Stimulated activated CD8-positive, alpha-beta memory T cell treated with anti-CD3 and anti-CD28 coated beads, Interleukin-2, amount 100 ng/mL, for 1 hour (primary cell): ENCODE measurements at places on chromosomes 13 and 19.

GRCh38 chr13:71871176-71871754 lies 4.3 kb upstream of the DACH1 start:
- no peak for DNase-seq

DNA sequence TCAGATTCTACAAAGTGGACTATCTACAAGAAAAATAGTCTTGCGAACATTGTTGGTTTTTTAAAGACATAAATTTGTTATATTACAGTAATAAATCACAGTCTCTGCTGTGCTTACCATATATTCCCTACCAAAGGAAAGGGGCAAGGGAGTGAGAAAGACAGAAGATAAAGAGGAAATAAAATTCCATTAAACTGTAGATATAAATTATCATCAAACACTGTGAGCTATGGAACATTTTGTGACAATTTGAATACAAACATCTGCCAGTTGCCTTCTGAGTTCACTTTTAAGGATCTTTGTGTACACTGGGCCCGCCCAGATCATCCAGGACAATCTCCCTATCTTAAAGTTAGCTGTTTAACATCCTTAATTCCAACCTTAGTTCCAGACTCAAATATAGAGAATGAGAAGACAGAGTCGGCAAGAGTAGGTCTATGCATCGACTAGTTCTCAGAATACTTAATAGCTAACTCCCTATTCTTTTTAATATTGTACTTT lies 122.8 kb downstream of the NUFIP1 start:
- no peak for DNase-seq

GRCh38 chr13:19596960-19597361 lies 35.6 kb upstream of the TPTE2 start:
- no peak for DNase-seq

DNA sequence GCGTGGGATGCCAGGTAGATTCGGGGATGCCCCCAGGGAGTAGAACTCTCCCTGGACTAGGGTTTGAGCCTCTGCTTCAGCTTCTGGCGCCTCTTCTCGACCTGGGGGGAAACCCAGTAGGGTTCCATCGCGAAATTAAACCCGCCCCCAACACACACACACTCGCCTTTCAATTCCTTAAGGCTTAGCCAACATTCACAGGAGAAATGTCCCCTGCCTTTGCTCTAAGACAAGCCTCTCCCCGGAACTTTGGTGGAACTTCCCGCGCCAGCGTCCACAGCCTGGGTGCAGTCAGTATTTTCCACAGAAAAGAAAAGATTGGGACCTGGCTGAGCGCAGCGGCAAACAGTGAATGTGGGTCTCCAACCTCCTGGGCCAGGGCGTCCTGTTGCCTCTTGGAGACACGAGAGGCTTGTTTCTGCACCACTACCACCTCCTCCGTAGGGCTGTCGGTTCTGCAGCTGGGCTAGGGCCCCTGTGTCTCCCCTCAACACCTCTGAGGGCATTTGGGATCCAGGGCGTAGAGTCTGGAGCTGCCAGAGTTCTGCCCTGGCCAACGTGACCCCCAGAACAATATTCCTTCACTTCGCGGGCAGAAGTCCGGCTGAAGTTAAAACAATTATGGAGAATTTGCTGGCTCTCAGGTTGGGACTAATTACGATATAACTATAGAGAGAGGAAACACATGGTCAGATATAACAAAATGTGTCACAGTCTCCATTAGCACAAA lies 3.2 kb downstream of the PDX1 start:
- no peak for DNase-seq

DNA sequence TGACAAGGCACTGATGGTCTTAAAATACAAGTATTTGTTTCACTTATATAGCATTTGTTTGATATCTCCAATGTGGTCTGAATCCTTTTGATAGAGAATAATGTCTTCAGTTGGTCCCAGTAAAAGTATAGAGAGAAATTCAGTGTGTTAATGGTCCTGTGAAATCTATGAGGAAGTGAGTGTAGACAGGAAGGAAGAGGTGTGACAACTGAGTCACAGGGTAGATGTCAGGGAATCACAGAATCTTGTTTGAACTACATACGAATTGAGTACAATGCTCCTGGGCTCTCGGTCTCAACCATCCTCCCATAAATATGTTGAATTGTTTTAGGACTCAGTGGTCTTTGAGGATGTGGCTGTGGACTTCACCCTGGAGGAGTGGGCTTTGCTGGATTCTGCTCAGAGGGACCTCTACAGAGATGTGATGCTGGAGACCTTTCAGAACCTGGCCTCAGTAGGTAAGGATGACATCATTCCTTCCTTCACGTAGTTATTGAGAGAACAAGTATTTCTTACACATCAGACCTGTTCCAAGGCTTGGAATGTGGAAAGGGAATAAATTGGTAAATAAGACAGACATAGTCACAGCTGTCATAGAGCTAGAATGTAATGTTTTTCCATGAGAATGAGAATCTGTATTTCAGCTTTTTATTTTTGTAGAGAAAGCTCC lies 9.1 kb downstream of the ZNF555 start:
- no peak for DNase-seq

DNA sequence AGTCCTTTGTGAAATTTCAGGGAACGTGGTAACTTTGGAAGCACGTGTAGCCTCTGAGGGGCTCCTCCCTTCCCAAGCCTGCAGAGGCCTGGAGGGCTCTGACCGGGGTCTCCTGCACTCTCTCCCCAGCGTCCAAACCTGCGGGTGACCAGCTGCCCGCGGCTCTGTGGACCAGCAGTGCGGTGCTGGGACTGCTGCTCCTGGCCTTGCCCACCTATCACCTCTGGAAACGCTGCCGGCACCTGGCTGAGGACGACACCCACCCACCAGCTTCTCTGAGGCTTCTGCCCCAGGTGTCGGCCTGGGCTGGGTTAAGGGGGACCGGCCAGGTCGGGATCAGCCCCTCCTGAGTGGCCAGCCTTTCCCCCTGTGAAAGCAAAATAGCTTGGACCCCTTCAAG lies 2.7 kb upstream of the TPGS1 start:
- DNase-seq = no peak

GRCh38 chr13:98961503-98962105 lies 16.3 kb downstream of the DOCK9 start:
- DNase-seq = no peak

DNA sequence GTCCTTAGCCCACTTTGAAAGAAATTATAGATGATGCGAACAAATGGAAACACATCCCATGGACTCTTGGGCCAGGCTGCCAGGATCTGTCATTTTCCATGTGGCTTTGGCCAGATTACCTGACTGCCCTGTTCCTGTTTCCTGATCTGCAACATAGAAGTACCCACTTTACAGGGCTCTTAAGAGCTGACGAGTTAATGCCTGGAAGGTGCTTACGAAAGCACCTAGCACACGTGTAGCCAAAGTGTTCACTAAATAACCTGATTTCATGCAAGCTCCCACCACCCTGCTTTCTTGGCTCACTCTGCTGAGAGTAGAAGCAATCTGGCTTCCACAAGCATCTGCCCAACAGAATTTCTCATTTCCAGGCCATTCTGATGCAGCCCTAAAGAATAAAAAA lies 575.2 kb downstream of the MYO16 start:
- no peak for DNase-seq

- DNase-seq = no peak
Observed at GRCh38 chr13:101730420-101731000, 278.0 kb downstream of the ITGBL1 start.

GRCh38 chr13:74132152-74132775 lies 1.9 kb downstream of the KLF12 start:
- no peak for DNase-seq

GRCh38 chr19:12867120-12868099 lies 13.8 kb downstream of the DNASE2 start:
- DNase-seq = no peak

DNA sequence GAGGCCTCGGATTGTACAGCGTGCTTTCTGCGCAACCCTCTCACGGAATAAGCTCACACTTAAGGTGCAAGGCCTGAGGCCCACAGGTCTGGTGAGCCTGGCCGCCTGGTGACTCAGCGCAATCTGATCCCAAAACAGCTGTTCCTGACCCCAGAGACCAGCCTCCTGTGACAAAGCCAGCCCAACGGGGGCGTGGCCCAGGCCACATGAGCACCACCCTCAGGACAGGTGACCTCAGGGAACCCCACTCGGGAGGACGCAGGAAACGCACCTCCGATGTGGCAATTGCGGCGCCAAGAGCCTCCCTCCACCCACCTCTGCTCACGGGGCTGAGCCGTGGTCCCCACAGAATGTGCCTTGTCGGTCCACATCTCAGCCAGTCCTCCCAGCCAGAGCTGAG lies 26.4 kb downstream of the GRTP1 start:
- no peak for DNase-seq

GRCh38 chr13:49022472-49023144 lies 46.9 kb downstream of the FNDC3A start:
- no peak for DNase-seq

GRCh38 chr19:29588095-29588494 lies 18.0 kb upstream of the POP4 start:
- no peak for DNase-seq

DNA sequence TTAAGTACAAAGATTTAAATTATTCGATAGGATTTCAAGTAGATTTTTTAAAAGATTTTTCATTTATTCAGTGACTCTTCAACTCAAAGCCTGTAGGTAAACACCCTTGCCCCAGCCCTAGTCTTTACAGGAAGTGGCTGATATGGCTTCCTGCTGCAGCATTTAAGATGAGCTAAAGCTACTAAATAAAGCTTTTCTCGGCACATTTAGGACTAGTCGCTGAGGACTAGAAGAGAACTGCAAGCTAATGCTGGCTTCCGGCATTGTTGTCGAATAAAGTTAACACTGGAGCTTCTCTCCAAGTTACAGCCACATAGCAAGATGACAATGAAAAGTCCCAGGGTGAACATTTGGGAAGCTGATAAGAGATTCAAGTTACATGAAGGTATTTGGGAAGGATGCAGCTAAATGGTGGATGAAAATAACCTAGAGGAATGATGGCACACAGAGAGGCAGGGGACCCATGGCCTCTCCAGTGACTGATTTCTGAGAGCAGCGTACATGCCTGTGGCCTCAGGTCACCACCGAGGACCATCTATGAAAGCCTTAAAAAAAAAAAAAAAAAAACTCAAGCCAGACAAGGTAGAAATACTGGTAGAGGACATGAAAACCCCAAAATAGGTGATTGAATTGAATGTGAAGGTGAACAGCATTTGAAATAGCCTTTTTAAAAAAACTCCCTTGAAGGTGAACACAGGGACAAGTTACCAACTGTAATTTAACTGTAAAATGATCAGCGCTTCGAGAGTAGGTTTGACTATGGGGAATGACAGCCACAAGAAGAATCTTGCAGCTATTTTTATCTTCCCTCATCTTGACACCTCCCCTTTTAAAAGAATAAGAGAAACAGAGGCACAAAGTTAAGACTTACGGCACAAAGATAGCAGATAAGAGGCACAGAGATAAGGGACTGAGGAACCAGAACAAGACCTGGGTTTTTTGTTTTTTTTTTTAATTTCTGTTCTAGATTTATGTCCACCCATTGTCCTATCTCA lies 155.4 kb downstream of the DCT start:
- no peak for DNase-seq

- DNase-seq = no peak
Observed at GRCh38 chr19:49875857-49876421, 1.2 kb downstream of the AKT1S1 start.

DNA sequence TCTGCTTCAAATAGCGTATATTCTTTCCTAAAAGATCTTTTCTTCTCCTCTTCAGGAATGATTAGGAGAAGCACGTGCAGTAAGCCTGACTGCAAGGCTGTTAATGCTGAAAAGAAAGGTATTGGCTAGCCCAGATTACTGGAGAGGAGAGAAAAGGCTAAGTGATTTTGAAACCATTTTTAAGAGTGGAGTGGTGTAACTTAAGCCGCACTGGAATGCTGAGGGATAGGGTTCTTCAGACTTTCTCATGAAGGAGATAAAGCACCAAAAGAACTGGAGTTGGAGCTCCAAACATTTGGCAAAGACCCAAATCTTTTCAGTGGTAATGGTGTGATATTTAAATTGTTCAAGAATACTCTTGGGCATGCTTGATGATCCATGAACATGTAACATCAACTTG lies 388.3 kb downstream of the COG6 start:
- DNase-seq = no peak

DNA sequence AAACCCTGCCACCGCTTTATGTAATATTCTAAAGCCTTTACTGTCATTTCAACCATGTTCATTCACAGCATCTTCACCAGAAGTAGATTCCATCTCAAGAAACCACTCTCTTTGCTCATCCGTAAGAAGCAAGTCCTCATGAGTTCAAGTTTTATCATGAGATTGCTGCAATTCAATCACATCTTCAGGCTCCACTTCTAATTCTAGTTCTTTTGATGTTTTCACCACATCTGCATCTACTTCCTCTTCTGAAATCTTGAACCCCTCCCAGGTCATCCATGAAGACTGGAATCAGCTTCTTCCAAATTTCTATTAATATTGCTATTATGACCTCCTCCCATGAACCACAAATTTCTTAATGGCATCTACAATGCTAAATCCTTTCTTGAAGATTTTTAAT lies 83.9 kb downstream of the FOXO1 start:
- no peak for DNase-seq

- DNase-seq = no peak
Observed at GRCh38 chr19:51695088-51695487, 2.0 kb downstream of the SPACA6 start.

GRCh38 chr13:49524740-49525501 lies 29.2 kb downstream of the PHF11 start:
- no peak for DNase-seq

- no peak for DNase-seq
Observed at GRCh38 chr13:48561466-48562235, 28.8 kb upstream of the RCBTB2 start.

- DNase-seq = no peak
Observed at GRCh38 chr13:39596685-39597084, 6.3 kb downstream of the LHFPL6 start.

- DNase-seq = no peak
Observed at GRCh38 chr13:46392967-46393366, 5.9 kb upstream of the RUBCNL start.

GRCh38 chr13:89163096-89163495 lies 1491.9 kb downstream of the SLITRK5 start:
- DNase-seq = no peak
